NCI-H524 treated with DMSO at 0.1 percent for 48 hours (cell line): ENCODE measurements at places on chromosomes 16 and 17.

DNA sequence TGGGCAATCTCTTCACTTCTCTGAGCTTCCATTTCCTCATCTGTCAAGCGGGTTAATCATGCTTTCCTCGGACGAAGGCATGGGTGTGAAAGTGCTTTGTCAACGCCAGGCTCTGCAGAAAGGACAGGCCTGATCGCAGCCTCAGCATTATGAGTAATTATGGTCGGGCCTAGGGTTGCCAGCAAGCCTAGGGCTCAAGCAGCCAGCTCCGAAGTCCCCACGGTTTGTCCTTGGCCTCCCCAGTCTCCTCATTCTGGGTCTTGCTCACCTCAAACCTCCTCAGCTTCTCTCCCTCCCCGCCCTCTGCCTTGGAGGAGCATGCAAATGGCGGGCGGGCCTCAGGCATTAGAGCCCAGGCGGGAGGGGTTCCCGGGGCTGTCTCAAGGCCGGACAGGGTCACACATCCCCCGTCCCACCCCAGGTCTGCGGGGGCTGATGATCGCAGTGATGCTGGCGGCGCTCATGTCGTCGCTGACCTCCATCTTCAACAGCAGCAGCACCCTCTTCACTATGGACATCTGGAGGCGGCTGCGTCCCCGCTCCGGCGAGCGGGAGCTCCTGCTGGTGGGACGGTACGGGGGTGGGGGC lies 10.2 kb upstream of the FAM83G start:
- no peak for DNase-seq

GRCh38 chr17:31532081-31532480 lies 140.6 kb downstream of the RAB11FIP4 start:
- DNase-seq, result no peak

DNA sequence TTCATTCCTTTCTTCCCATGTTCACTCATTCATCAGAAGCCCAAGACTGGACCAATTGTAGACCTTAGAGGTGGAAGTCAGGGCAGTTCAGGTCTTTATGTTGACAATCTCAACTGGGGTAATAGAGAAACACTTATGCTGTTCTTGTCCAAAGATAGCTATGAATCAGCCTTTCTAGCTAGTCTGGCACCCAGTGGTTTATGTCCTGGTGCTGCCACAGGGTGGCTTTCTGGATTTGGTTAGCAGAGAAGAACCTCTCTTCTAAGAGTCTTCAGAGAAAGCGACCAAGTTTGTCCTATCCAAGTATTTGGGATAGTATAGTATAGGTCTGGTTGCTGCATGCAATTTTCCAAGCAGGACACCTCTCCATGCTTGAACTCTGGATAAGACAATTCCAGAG lies 83.3 kb downstream of the NOG start:
- no peak for DNase-seq

DNA sequence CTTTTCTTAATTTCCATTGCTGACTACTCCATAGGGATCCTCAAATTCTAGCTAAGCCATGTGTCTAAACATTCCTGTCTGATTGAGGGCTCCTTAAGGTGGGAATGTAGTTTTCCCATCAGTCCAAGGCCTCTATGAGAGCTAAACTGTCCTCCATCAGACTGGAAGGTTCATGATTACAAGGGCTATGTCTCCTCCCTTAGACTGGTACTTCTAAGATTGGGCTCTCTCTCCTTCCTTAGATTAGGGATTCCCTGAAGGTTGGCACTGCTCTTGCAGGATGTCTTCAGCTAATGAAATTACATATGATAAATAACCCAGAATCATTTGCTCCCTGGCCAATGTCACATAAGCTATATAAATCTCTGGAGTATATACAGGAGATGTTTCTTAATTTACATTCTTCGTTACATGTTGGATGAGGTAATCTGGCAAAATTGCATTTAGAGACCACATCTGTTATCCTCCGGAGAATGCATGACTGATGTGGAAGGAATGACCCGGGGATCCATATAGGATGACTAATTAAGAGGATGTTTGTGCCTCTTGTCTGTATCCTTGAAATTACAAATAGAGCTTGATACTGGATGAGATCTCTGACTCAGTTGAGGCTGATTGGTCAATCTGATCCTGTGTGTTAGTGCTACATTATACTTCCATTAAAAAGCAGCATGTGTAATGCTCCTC lies 14.2 kb downstream of the B4GALNT2 start:
- DNase-seq, result no peak
